Hematopoietic multipotent progenitor cell (in vitro differentiated cells): ENCODE measurements at places on chromosomes 2 and 18. TPM values are rescaled to one million over a fixed set of nuclear protein-coding genes. Genes with fewer than 3 reads are reported as not detected.
A peak's percentile ranks its signal among the peaks of the same experiment; 100 is the strongest.

The CCDC142 gene
- 31.5 TPM for total RNA-seq

DNA sequence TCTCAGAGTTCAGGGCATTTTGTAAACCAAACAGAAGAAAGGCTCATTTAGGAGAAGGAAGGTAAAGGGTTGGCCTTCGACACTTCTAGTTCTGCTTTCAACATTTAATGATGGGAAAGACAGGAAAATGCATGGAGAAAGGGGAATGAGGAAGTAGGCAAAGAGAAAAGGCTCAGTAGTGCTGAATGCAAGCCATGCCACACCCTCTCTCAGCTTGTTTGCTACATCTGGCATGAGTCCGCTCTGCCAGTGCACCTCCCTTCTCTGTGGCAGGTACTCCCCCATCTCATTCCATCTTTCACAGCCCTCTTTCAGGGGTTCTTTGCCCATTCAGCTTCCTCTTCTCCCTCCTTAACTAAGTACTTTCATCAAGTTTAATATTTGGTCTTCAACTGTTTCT, 120.9 kb upstream of the ITGB6 start:
- DNase-seq, result no peak

GRCh38 chr2:133405252-133405651, 163.0 kb downstream of the NCKAP5 start:
- DNase-seq, result no peak

The STPG4 gene
- not detected for total RNA-seq

DNA sequence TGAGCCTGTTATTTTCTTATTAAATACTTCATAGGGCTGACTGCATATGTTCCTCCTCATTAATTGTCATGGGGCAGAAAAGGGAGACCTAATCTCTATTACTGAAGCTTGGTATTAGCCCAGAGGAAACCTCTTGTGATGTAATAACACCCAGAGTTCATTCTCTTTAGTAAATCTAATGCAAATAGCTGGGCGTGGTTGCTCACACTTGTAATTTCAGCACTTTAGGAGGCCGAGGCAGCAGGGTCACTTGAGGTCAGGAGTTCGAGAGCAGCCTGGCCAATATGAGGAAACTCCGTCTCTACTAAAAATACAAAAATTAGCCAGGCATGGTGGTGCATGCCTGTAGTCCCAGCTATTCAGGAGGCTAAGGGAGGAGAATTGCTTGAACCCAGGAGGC, 14.7 kb downstream of the DAW1 start:
- DNase-seq, result no peak

DNA sequence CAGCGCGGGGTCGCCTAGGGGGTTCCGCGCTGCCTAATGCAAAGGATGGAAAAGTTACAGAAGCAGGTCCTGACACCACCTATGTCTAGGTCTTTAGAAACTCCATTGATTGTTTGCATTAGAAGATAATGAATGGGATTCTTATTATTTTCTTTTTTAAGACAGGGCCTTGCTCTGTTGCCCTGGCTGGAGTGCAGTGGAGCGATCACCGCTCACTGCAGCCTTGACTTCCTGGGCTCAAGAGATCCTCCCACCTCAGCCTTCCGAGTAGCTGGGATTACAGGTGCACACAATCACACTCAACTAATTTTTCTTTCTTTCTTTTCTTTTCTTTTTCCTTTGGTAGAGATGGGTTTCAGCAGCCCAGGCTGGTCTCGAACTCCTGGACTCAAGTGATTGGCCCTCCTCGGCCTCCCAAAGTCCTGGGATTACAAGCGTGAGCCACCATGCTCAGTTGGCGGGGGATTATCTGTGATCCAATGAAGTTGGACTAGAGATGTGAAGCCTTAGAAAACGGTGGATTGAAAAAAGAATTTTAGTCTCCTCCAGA, 761 bp upstream of the IDH1 start:
- no peak for DNase-seq

The COL4A4 gene
- not detected for total RNA-seq

The ARMC9 gene
- 9.7 TPM for total RNA-seq

GRCh38 chr2:20675701-20676352, 8.9 kb downstream of the GDF7 start:
- no peak for DNase-seq

- no peak for DNase-seq
Measured at GRCh38 chr2:177031438-177032180, 181.0 kb upstream of the HNRNPA3 start.

DNA sequence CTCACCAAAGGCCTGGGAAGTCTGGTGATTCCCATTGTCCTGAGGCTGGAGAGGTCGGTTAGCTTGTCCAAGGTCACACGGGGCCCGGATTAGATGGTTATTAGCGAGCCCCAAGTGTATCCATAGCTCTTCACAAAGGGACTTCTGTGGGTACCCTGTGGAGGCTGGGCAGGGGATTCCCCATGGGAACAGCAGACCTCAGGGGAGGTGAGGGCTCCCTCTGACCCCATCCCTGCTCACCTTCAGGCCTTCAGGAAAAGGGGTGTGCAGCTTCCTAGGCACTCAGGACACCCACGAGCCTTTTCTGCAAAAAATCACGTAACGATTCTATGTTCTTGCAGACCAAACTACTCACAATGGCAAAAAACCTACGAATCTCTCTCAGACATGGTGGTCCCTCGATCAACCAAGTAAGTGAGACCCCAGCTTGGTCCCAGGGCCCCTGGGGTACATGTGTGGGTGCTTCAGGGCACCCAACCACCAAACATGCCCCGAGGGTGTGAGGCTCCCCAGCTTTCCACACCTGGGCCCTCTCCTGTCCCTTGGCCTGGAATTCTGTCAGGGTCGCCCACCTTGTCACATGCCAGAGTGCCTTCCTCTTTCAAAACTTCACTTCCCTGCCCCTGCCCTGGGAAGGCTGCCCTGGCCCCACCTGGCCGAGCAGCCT, 40.3 kb downstream of the PDIA6 start:
- DNase-seq, result no peak

The CPS1 gene
- total RNA-seq, result 0.54 TPM

GRCh38 chr2:202763916-202764315, 107.7 kb downstream of the ICA1L start:
- no peak for DNase-seq

DNA sequence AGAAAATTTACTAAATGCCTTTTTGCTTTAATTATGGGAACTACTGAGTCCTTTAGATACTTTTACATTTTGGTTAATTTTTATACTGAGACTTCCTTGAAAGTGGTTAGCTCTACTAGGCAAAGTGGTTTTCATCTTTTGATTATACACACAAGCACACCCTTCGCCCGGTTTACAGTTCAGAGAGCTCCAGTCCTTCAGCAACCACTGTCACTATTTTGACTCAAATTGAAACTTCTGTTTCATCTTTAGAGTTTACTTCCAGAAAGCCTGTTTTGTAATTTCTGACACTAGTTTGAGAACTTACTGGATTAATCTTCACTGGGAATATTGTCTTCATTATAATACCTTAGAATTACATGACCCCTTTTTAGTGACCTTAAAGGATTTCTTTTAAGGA, 140.3 kb upstream of the FOSL2 start:
- no peak for DNase-seq

DNA sequence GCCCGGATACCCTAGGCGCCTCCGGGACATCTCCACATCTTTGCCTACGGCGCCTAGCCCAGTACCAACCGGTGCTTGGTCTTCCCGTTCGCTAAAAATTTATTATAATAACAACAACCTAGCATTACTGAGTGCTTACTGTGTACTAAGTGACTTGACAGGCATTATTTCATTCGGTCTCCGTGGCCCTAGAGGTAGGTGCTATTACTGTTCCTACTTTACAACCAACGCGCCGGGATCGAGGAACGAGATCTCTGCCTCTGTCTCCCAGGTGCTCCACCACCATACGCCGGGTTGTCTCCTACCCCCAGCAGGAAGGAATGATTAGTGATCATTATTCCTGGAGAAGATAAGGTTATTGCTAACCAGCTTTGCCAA, 657 bp upstream of the BIN1 start:
- DNase-seq, result peak; percentile 48

- peak; percentile 39 for DNase-seq
Measured at GRCh38 chr2:88626171-88627054, 851 bp downstream of the EIF2AK3 start.

GRCh38 chr2:44935729-44936098, 5.8 kb upstream of the SIX3 start:
- no peak for DNase-seq
